GM12892 (cell line): ENCODE measurements at places on chromosomes 6 and 20.

GRCh38 chr6:135972586-135972985 is 121.1 kb downstream of the PDE7B start:
- no peak for DNase-seq

- no peak for DNase-seq
These were observed 82.3 kb upstream of the GCM1 start for GRCh38 chr6:53230775-53231467.

- DNase-seq = no peak
These were observed 25.2 kb upstream of the TULP4 start for GRCh38 chr6:158287047-158287446.

- no peak for DNase-seq
These were observed 30.6 kb downstream of the SYTL3 start for GRCh38 chr6:158680481-158680880.

DNA sequence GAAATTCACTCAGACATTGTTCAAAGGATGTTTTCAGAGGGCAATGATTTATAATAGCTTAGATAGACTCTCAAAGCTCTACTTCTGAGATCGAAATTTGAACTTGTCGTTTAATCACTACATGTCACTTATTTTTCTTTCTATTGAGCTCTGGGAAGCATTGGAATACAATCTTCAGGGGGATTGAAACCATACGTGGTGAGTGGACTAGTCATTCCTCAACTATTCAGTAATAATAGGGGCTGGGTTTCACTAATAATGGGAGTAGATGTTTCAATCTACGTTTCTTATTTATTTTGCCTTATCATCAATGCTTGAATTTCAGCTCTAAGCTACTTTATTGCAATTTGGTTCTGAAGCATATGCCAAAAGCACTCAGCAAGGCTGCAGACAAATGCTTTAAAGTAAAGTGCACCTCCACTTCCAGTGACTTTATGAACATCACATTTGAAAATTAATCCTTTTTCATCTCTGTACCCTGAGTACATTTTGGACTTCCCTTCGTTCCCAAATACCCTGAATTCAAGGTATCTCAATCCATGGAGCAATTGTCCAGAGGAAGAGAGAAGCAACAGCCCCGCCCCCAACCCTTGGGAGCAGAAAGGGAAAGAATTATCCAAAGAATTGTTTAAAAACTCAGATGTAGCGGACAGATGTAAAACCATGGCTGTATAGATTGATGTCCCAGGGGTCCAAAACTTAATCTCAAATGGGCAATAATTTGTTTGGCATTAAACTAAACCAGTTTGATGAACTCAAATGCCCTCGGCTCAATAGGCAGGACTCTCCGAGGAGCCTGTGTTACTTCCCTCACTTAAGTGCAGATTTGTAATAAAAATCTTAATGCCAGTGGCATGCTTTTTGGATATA is 68.1 kb downstream of the HFE start:
- no peak for DNase-seq

GRCh38 chr6:117079951-117080350 is 185.4 kb upstream of the VGLL2 start:
- no peak for DNase-seq

- DNase-seq = no peak
These were observed 353.7 kb downstream of the GRIK2 start for GRCh38 chr6:101747160-101747559.

- DNase-seq = no peak
These were observed 2.9 kb upstream of the SOD2 start for GRCh38 chr6:159695984-159696383.

GRCh38 chr6:164531736-164532135 is 777.7 kb downstream of the C6orf118 start:
- no peak for DNase-seq

GRCh38 chr6:35810971-35811698 is 6.0 kb downstream of the LHFPL5 start:
- DNase-seq = no peak

GRCh38 chr20:47055699-47056369 is 161.2 kb downstream of the EYA2 start:
- DNase-seq = no peak

GRCh38 chr6:143553337-143553736 is 41.8 kb upstream of the FUCA2 start:
- no peak for DNase-seq

DNA sequence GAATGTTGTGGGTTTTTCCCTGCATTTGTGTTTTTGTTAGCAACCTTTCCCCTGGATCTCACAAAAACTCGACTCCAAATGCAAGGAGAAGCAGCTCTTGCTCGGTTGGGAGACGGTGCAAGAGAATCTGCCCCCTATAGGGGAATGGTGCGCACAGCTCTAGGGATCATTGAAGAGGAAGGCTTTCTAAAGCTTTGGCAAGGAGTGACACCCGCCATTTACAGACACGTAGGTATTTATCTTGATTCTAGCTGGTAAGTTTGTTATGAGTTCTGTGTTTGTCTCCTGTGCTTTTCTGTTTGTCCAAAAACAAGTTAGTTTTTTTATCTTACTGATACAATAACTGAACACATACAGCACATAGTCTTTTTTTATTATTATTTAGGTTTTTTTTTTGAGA is 3.0 kb downstream of the SLC25A27 start:
- no peak for DNase-seq

DNA sequence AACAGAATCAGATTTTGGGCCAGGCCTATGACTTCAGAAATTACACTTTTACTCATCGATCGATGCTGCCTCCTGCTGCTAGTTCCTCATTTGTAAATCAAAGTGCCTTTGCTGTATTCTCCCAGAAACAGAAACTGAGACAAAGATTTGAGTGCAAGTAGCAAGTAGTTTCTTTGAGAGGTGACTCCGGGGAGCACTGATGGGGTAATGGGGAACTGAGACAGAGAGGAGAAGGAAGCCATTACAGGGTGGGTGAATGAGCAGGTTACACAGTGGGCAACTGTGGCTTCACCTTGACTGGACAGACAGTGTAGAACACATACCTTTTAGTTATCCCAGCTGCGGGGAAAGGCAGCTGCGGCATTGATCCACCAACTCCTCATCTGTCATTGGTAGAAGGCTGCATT is 9.7 kb upstream of the CD40 start:
- no peak for DNase-seq

- no peak for DNase-seq
These were observed 76.1 kb downstream of the PRKN start for GRCh38 chr6:162651505-162651904.

GRCh38 chr20:1335961-1336698 is 7.2 kb upstream of the SDCBP2 start:
- DNase-seq = no peak

DNA sequence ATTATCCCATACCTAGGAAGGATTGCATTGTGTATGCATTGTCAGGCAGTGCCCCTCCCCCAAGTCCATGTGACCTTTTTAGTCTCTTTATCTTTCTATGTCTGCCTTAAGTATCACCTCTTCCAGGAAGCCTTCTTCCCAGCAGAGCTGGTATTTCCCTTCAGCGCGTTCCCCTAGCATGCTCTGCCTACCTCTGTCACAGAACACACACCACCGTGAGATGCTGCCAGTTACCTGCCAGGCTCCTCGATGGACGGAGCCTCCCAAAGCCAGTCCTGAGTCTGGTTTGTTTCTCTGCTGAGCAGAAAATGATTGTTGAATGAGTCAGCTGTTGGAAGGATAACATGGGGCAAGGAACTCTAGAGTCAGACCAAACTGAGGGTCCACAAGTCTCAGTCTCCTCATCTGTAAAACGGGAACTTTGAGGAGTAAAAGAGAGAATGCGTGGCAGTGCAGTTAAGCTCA is 11.3 kb upstream of the ZNF335 start:
- no peak for DNase-seq

DNA sequence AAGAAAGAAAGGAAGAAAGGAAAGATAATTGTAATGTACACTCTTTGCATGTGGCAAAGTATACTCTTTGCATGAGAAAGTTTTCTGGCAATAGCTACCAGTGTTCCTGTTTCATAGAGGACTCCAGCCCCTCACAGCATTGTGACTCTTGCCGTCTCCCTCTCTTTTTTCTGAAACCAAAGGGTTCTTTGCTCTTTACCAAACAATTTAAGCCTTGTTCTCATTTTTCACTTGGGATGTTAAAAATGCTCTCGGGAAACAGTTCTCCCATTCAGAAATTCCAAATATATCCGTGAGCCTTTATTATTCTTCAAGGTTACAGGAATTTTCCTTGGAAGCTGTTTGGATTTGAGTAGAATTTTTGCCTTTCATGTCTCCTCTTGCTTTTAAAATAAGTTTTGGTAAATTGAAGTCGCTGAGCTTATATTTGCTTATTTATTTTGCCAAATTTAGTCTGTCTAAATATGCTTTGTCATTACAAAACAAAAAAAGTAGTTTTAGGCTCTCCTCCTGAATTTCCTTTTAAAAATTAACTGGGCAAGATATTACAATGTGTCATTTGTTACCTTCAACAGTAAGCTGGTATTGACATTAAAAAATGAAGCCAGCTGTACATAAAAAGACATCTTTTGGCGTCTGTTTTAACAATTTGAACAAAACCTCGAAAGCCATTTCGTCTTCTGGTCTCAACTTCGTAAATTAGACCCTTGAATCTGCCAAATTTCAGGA is 103.8 kb upstream of the ARMC2 start:
- DNase-seq = no peak

- no peak for DNase-seq
These were observed 89.7 kb upstream of the EEF1E1 start for GRCh38 chr6:8192067-8192466.

DNA sequence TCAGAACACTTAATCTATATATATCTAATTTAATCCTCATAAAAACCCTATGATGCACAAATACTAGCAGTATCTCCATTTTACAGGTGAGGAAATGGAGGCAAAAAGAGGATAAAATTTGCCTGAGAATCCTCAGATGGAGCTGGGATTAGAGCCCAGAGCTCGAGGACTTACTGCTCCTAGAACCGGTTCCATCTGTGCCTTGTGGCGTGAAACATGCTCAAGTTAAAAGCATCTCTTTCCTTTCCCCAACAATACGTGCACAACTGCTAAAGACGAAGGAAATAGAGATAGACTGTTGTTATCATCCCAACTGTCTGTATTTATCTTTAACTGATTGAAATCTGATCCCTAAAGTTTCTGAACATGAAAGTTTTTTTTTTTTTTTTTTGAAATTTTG is 367.6 kb upstream of the SOX4 start:
- DNase-seq = no peak

- DNase-seq = peak; percentile 9
These were observed 88.7 kb downstream of the ARHGAP18 start for GRCh38 chr6:129621252-129621651.

GRCh38 chr20:20150241-20150640 is 97.9 kb downstream of the CFAP61 start:
- DNase-seq = no peak

- DNase-seq = no peak
These were observed 311.1 kb upstream of the JAG1 start for GRCh38 chr20:10984913-10985312.

DNA sequence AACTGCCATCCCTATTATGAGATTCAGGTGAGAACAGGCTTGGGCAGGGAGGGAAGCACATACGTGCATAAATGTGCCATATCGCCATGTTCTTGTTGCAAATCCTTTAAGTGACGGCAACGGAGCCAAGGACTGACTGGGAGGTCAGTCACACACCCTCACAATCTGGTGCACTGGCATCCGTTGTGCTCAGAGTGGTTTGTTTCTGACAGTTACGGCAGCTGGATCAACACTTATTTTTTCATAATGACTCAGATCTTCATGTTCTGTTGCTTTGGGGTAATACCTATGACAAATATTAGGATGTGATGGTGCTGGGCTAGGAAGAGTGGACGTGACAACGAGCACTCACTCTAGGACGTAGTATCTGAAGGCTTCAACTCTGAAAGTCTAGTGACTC is 56.2 kb upstream of the PREP start:
- no peak for DNase-seq

DNA sequence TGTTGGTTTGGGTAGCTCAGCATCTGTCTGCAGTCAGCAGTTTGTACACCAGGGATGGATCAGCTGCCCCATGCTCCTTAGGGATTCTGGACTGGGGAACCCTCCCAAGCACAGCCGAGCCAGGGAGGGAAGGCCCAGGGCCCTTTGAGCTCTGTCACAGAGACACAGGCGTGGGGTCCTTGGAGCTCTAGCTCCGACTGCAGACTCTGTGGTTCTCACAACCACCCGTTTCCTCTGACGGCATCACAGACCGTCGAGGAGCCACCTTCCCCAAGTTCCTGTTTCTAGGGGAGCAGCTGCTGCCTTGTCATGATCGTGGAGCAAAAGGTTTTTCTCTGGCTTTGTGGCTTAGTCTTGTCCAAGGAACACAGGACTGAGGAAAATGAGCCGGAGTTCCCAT is at the start of gene SLA2:
Gene SLA2 (minus strand): TSS at position 199 of the 400 bp plus-strand sequence. CDS start 4,861 bp downstream, outside the sequence.
- peak; percentile 32 for DNase-seq

DNA sequence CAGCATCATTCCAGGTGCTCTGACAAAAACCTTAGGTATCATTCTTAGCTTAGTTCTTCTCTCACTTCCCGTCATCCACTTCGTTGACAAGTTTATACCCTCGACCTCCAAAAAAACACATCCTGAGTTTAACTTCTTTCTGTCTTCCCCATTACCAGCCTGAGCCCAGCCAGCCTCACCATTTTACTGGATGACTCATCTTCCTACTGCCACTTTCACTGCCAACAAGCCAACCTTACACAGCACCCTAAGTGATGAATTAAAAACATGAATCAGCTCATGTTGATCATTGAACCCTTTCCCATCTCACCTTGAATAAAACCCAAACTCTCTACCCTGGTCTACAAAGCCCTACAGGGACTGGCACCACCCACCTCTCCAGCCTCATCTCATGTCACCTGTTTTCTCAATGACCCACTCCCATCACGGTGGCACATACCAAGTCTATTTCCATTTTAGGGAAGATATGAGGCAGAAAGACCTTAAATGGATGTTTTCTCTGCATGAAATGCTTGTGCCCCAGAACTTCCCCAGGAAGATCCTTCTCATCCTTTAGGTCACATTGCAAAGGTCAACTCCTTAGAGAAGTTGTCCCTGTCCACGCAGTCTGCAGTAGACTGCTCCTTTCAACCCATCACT is 9.9 kb upstream of the UST start:
- DNase-seq = no peak

DNA sequence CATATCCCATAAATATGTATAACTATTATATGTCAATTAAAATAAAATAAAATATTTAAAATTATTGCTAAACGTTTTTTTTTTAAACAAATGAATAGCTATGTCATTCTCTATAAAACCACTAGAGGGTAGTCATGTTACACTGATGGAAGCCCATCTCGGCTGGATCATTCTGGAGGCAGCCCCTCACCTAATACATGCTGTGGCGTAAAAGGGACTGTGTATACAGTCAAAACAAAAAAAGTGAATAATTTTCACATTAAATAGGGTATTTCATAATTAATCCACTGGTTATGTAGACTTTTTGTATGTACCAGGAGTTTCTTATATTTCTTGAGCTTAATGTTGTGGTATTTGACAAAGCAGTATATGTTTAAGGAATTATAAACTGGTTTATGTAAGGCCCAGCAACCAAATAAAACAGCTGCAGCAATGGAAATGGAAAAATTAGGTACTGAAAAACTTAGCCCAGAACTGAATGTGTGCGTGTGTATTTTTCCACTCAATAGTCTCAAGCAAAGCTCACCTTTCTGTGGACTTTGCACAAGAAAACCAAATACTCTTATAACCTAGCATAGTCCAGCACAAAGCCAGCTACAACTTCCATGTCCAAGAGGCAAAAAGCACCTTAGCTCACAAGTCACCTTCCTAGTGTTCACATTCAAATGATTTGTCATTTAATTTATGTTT is 81.7 kb downstream of the COL9A1 start:
- DNase-seq = peak; percentile 2
